ENCODE measurements at places on chromosomes 7 and 10.

DNA sequence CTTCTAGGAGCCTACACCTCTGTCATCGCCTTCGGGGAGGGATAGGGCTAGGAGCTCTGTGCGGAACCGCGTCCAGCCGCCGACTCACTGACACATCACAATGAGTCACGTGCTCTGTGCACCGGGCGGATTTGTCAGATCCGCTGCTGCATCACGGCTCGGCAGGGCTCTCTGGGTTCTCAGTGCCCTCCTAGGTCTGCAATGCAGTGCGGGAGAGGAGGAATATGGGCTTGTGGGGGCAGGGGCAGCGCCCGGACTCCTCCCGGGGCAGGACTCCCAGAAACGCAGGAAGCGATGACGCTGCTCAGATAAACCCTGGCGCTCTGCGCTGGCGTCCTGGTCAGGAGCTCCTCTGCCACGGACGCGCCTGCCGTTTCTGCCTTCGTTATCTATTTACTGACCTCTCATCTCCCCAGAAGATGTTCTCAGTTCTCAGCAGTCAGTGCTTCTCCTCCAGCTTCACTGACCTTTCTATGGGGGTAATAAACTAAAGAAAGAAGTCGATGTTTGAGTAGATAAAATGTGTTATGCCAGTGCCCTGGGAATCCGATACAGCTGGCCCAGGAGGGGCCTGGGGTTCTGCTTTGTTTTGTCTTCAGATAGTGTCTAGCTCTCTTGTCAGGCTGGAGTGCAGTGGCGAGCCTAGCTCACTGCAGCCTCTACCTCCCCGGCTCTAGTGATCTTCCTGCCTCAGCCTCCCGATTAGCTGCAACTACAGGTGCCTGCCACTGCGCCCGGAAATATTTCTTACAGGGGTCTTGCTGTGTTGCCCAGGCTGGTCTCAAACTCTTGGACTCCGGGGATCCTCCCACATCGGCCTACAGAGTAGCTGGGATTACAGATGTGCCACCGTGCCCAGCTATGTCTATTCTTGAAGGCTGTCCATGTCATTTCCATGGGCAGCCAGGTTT, 22.8 kb upstream of the ITGB1 start:
- peak; percentile 89 for DNase-seq

DNA sequence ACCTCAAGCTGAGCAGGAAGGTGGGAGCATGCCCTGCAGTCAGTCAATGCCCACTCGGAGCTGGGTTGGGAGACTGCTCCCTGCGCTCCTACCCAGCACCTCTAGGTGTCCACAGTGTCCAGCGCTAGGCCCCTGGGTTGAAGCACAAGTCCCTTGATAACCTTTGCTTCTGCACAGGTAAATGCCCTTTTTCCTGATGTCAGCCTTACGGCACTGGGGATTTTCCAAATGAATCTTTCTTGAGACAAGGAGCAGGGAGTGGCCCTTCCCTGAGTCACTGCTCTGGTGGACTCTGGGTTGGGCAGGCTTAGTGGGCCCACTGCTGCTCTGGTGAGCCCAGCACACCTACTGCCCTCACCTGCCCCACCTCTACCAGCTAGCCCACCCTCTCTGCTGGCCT, 61.9 kb upstream of the OPN4 start:
- no peak for DNase-seq

DNA sequence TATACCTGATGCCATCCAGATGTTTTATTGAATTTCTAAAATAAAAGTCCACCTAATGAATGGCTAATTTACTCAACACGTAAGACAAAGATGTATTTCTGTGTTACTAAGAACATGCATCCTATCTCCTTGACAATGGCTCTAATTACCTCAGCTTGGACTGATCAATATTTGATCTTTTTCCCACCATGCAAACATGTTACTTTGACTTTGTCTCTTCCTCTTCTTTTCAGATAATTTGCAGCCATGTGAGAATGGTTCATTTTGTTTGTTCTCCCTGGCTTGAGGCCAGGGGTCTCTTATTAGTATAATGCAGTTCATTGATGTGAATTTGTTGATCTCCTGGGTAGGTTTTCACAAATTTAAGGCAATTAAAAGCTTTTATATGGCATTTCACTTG, 302.1 kb downstream of the ADK start:
- no peak for DNase-seq

DNA sequence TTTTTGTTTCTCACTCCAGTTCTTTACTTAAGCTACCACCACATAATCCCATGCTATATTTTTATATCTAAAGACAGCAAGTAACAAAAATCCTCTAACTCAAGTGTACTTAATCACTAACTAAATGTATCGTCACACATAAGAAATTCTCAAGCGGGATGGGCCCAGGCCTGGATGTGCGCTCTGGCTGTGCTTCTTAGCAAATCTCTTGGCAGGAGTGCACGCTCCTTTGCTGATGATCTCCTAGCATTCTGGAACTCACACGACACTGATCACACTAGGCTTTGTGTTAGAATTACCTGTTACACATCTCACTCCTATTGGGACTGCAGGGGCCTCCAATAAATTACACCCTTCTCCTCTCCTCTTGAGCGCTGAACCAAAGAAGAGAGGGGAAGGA, 46.7 kb upstream of the CALD1 start:
- no peak for DNase-seq

DNA sequence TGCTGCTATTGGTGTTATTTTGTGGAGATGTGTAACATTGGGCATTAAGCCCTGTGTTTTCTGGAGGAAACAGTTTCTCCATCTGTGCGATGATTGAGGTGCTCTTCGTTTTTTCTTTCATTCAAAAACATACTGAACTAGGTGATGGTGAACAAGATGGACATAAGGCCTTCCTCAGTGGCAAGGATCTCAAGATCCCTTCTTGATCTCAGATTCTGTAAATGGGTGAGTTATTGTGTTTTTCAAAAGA, 759 bp upstream of the ELAPOR2 start:
- no peak for DNase-seq

DNA sequence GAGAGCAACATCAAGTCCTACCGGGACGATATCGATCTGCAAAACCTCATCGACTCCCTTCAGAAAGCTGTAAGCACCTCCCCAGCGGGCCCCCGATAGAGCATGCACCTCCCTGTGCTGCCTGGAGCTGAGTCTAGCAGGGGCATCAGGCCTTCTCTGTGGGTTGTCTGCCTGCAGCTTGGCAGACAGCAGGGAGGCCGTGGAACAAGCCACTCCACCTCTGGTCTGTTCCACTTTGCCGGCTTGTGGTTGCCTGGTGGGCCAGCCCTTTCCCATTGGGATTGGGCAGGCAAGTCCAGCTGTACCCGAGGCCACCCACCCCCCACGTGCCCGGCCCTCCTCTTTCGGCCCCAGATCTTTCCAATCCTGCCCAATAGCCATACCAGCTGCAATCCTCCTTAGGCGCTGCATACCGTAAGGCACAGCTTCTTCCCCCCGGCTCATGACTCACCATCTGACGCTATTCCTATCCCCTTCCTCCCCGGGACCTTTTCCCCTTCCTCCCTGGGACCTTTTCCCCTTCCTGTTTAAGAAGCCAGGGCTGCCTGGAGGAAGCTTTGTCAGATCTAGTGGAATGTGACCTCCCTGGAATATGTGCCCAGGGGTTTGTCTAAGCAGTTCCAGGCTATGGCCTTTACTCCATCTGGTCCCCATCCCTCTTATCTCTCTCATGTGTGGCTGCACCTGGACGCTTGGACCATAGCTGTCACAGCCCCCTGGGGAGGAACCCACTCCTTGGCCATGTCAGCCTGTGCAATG, 28.1 kb upstream of the SH2D4B start:
- DNase-seq: no peak

GRCh38 chr10:100728928-100729861, 16.2 kb upstream of the PAX2 start:
- no peak for DNase-seq

GRCh38 chr10:77679217-77679616, 41.6 kb upstream of the KCNMA1 start:
- DNase-seq: no peak

DNA sequence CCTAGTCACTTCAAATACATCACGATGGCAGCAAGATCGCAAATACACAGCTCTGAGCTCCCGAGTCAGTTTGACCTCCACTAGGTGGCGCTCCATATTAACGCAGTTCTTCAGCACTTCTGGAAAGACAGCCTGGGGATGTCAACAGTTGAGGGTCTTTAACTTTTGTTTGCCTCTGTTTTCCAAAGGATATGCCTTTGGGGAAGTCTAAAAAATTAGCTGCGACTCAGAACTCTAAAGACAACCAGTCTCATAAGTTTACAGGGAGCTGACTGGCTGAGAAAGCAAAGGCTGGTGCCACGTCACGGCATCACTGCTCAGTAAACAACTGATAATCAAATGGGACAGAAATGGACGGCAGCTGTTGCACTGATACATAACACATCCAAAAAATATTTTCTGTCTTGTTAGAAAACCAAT, 458.8 kb downstream of the SORCS1 start:
- DNase-seq: peak; percentile 33

GRCh38 chr10:91381257-91381891, 28.8 kb upstream of the HECTD2 start:
- DNase-seq: no peak

DNA sequence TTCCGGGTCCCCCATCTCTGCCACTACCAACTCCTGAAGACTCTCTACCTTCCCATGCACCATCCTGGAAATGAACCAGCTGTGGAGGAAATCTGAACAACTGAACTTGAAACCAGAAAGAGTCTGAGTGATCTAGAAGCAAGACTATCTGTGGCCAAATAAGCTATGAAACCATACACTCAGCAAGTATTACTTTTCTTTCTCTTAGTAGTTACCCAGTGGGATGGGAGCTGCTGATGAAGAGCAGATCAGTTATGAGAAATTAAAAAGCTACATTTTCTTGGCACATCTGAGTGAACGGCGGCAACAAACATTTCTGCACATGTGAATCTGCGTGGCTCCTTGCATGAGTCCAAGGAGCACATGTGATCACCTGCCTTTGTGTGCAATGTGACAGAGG, 31.6 kb upstream of the AGK start:
- DNase-seq: no peak
